Effector memory CD4-positive, alpha-beta T cell (primary cell): ENCODE measurements at places on chromosomes 2 and 18.

DNA sequence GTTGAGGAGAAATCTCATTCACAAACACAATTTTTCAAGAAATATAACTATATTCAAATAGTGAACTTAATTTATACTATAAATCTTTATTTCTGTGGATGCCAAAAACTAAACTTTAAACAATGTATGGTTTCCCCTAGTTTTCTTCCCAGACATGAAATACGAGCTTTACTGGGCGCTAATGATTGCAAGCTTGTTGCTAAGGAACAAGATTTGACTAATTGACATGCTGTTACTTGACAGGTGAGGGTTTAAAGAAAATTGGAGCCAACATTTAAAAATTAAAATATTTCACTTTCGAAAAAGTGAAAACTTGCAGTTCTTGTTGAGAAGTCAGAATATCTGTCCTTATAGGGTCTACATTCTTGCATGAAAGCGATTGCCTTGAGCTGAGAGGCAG is 381.0 kb downstream of the MEIS1 start:
- no peak overlapping the region for H3K27ac ChIP-seq
- DNase-seq: no peak
- H3K4me1 ChIP-seq: no peaks in the 10 kb centered on the region
- H3K4me3 ChIP-seq: no peak overlapping the region

- no peaks in the 10 kb centered on the region for H3K27me3 ChIP-seq
- no peak overlapping the region for H3K27ac ChIP-seq
- DNase-seq: no peak
Observed at GRCh38 chr2:187658952-187659525, 104.8 kb upstream of the TFPI start.

DNA sequence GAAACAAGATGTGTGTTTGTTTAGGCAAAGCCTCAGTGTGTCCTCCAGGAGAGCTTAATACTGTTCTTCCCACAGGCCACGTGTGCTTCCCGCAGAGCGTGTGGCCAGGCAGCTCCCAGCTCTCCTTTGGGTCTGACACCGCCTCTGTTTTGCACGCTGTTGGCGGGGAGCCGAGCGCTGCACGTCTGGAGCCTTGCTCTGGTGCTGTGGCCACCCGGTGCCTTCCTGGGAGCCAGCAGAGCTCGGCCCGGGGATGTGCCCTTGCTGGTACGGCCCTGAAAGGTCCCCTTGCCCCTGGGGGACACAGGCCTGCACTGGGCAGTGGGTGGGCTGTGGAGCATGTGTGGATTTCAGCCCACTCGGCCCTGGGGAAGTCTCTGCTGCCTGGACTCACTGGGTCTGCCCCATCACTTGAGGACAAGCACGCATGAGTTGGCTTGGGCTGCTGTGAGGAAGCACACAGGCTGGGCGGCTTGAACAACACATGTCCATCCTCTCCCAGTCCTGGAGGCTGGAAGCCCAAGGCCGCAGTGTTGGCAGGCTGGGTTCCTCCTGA is 160.7 kb upstream of the HDAC4 start:
- no peak overlapping the region for H3K27ac ChIP-seq
- no peak for DNase-seq
- no peaks in the 10 kb centered on the region for H3K27me3 ChIP-seq
- no peaks in the 10 kb centered on the region for H3K36me3 ChIP-seq
- no peaks in the 10 kb centered on the region for H3K4me1 ChIP-seq

DNA sequence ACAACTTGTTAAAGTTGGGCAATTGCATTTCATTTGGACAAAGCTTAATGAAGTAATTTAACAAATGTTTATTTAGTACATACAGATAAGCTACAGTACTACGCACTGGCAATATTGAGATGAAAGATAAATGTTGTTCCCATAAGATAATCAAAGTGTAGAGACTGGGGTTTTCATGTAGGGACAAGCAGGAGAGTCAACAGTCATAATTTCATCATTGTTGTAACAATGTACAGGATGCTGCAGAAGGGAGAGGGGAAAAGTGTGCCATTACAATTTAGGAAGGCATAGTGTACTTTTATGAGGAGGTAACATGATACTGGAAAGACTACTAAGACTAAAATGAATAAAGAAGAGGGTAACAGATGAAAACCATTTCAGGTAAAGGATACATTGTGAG is 441.6 kb downstream of the ERBB4 start:
- no peak overlapping the region for H3K27ac ChIP-seq
- no peaks in the 10 kb centered on the region for H3K27me3 ChIP-seq
- H3K4me3 ChIP-seq: no peak overlapping the region

- DNase-seq: no peak
- H3K4me1 ChIP-seq: no peaks in the 10 kb centered on the region
- H3K27ac ChIP-seq: no peak overlapping the region
- no peak overlapping the region for H3K4me3 ChIP-seq
- H3K36me3 ChIP-seq: peaks cover 4% of the 10 kb centered on the region
- H3K27me3 ChIP-seq: no peaks in the 10 kb centered on the region
Observed at GRCh38 chr2:63903003-63903402, 61.3 kb downstream of the UGP2 start.

DNA sequence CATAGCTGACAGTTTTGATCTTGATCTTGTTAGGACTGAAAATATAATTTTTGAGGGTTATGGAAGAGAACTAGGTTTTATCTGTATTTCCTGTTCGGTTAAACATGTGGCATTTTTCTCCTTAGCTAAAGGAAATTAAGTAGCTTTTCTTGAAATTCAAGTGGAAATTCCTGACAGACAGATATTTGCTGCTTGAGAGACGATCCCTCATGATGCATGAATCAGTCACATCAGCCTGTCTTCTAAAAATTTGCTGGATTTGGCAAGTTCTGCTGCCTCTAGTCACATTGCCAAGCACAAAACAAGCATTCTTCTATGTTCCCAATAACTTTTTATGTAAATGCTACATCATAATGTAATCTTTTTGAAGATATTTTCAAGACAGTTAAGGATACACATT is 201.8 kb upstream of the ATP5MC3 start:
- H3K4me1 ChIP-seq: no peaks in the 10 kb centered on the region
- H3K27me3 ChIP-seq: no peaks in the 10 kb centered on the region
- H3K27ac ChIP-seq: no peak overlapping the region
- H3K36me3 ChIP-seq: no peaks in the 10 kb centered on the region
- DNase-seq: no peak

DNA sequence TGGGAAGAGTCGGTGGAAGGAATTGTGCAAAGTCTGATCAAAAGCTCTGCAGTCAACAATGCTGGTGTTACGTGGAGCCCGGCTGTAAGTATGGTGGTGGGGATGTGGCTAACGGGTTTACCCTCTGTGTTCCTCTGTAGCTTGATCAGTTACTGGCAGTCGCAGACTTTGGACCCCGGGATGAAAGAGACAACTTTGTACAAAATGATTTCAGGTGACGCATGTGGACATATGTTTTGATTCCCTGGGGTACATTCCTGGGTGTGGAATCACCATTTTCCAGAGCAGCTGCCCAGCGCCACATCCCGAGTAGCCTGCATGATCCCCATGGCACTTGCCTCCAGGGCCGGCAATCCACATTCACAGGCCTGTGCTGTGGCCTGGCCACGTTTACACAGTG is 9.8 kb downstream of the RBFA start:
- peaks cover 5% of the 10 kb centered on the region for H3K36me3 ChIP-seq
- H3K4me1 ChIP-seq: no peaks in the 10 kb centered on the region
- no peak for DNase-seq
- no peak overlapping the region for H3K4me3 ChIP-seq
- no peak overlapping the region for H3K27ac ChIP-seq

- H3K4me1 ChIP-seq: no peaks in the 10 kb centered on the region
- no peaks in the 10 kb centered on the region for H3K36me3 ChIP-seq
- no peaks in the 10 kb centered on the region for H3K27me3 ChIP-seq
- no peak overlapping the region for H3K27ac ChIP-seq
Observed at GRCh38 chr2:5373200-5373599, 319.0 kb upstream of the SOX11 start.

- no peak overlapping the region for H3K4me3 ChIP-seq
- no peak overlapping the region for H3K27ac ChIP-seq
- DNase-seq: no peak
- no peaks in the 10 kb centered on the region for H3K4me1 ChIP-seq
Observed at GRCh38 chr2:925309-925708, 25.3 kb upstream of the SNTG2 start.

- H3K4me1 ChIP-seq: no peaks in the 10 kb centered on the region
- DNase-seq: no peak
- H3K27me3 ChIP-seq: no peaks in the 10 kb centered on the region
- H3K27ac ChIP-seq: no peak overlapping the region
- H3K4me3 ChIP-seq: no peak overlapping the region
Observed at GRCh38 chr18:23388357-23388756, 64.7 kb upstream of the RIOK3 start.

DNA sequence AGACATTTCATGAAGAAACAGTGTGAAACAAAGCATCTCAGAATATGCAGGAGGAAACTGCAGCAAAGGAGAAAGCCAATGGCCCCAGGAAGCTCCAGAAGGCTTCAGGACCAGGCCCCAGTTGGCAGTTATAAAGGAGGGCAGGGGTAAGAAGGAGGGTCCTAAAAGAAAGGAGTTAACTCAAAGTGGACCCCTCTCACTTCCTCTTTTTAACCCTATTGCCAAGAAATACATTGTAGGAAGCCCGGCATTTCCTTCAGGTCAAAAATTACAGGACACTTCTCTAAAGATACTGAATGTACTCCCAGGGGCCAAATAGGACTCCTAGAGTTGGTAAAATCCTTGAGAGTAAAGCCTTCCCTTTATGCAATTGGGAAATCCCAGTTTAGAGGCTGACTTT is 77.1 kb upstream of the TGFA start:
- no peaks in the 10 kb centered on the region for H3K27me3 ChIP-seq
- no peaks in the 10 kb centered on the region for H3K36me3 ChIP-seq
- no peak overlapping the region for H3K27ac ChIP-seq
- no peak overlapping the region for H3K4me3 ChIP-seq

- H3K27me3 ChIP-seq: no peaks in the 10 kb centered on the region
- no peaks in the 10 kb centered on the region for H3K4me1 ChIP-seq
- H3K4me3 ChIP-seq: no peak overlapping the region
- H3K36me3 ChIP-seq: no peaks in the 10 kb centered on the region
Observed at GRCh38 chr2:189267491-189267890, 87.9 kb upstream of the COL5A2 start.

DNA sequence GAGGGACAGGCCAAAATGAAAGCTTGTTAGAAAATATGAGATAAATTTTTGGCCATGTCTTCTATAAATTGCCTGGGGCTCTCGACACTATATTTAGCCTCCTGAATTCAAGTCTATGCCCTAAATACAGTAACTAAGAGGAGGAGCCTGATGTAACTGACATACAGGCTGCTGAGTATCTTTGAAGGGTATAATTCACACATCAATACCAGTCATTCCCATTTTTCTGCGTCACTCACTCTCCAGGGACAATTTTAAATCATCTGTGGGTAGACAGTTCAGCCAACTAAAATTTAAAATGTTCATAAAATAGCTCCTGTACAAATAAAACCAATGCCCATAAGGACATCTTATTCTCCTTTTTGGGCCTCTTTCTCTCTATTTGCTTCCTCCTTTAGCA is 105.9 kb downstream of the AP1S3 start:
- no peak for DNase-seq
- peaks cover 3% of the 10 kb centered on the region for H3K4me1 ChIP-seq
- no peak overlapping the region for H3K27ac ChIP-seq

- DNase-seq: no peak
- no peak overlapping the region for H3K4me3 ChIP-seq
Observed at GRCh38 chr2:182128821-182129707, 143.4 kb downstream of the PPP1R1C start.

GRCh38 chr2:222399038-222399783 is 25.1 kb upstream of the SGPP2 start:
- no peak overlapping the region for H3K27ac ChIP-seq
- no peaks in the 10 kb centered on the region for H3K36me3 ChIP-seq
- no peaks in the 10 kb centered on the region for H3K27me3 ChIP-seq

DNA sequence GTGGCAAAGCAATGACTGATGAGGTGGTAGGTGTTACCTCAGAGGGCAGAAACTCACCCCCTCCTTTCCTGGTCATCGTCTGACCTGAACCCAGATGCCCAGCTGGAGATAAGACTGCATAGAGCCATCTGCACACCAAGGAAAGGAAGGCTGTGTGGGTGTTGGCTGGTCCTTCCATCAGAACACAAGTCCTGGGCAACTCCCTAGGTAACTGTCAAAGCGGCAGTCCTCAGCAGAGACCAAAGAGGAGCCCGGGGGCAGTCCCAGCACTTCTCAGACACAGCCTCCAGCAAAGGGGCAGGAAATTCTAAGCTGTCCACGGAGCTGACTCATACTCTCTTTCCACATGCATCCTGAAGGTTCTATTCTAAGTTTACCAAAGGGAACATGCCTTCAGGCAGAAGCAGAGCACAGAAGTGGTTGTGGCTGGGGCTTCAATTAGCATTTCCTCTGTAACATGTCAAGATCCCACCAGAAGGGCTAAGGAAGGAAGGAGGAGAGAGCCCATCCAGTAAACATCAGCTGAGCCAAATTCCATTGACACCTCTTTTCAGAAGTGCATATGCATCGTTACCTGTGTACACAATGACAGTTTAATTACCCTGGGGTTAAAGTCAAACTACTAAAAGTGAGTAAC is 54.7 kb downstream of the SPRED2 start:
- peaks cover 10% of the 10 kb centered on the region for H3K4me1 ChIP-seq
- no peak for DNase-seq
- no peaks in the 10 kb centered on the region for H3K36me3 ChIP-seq

GRCh38 chr2:29050591-29050990 is 23.7 kb downstream of the PCARE start:
- no peaks in the 10 kb centered on the region for H3K27me3 ChIP-seq
- no peak for DNase-seq
- H3K36me3 ChIP-seq: no peaks in the 10 kb centered on the region
- H3K4me1 ChIP-seq: no peaks in the 10 kb centered on the region

DNA sequence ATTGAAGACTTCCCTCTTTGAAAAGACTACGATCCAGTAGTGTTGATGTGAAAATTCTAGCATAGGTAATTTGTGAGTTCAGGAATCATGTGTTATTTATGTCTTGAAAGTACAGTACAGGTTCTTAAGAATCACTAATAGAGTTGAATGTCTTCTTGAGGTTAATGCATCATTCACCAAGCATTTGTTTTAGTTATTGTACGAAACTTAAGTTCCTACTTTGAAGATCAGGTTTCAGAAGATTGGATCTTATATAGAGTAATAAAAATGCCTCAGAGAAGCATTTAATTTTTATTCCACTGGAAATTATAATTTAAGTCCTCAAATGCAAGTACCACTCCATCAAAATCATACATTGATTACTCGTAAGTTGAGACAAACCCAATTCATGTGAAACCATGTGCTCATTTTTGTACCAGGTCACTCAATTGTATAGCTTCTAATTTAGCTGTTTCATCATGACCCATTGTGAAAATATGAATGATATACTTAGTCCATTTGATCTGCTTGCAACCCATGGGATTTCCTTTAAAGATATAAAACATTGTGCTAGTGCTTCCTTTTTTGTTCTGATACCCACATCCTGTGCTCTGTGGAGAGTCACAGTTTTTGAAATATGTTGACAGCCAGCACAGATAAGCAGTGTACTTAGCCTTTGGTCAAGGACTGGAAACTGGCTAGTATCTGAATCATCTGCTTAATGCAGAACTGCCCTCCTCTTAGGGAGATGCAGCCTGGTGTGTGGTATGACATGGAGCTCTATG is 22.5 kb upstream of the RAB27B start:
- no peak for DNase-seq
- peaks cover 6% of the 10 kb centered on the region for H3K4me1 ChIP-seq
- H3K27me3 ChIP-seq: no peaks in the 10 kb centered on the region

- no peak overlapping the region for H3K4me3 ChIP-seq
- H3K27me3 ChIP-seq: no peaks in the 10 kb centered on the region
- H3K27ac ChIP-seq: no peak overlapping the region
- no peak for DNase-seq
- H3K36me3 ChIP-seq: no peaks in the 10 kb centered on the region
- no peaks in the 10 kb centered on the region for H3K4me1 ChIP-seq
Observed at GRCh38 chr2:192155511-192156118, 39.1 kb downstream of the TMEFF2 start.
